Right cardiac atrium (tissue), 5 donors: ENCODE measurements at places on chromosomes 16 and 17. TPM values are rescaled to one million over a fixed set of nuclear protein-coding genes. Genes with fewer than 3 reads are reported as not detected.

The TPSG1 gene
- total RNA-seq: not detected

The KNOP1 gene
- 9.2 TPM for total RNA-seq

The CDC27 gene
- 74.2 TPM for total RNA-seq

The MRPL12 gene
- total RNA-seq: 142 TPM

The CCL17 gene
- total RNA-seq: not detected

- DNase-seq: no peak
These were observed 6.3 kb downstream of the GAN start for GRCh38 chr16:81321039-81321438.

- no peak for DNase-seq
These were observed 72.5 kb downstream of the WSB1 start for GRCh38 chr17:27366437-27366836.

- no peak for DNase-seq
These were observed 8.5 kb upstream of the ANKRD11 start for GRCh38 chr16:89498839-89499238.

DNA sequence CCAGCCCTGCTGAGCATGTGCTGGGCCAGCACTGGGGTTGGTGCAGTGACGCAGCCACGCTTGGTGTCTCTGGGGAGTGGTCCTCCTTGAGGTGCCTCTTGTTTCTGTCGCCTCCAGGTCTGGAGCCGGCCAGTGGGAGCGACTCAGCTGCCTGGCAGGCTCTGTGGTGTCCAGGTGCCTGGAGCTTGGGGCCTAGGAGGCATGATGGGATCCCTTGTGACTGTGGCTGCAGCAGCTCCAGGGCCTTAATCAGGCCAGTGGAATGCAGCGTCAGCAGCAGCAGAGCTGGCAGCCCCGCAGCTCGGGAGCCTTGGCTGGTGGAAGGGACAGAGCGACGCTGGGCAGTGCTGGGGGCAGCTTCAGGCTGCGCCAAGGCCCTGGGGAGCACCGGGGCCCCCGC lies 74.7 kb upstream of the CIBAR2 start:
- peak; percentile 54 for DNase-seq

GRCh38 chr17:83062818-83063671 lies 16.4 kb upstream of the METRNL start:
- DNase-seq: no peak

DNA sequence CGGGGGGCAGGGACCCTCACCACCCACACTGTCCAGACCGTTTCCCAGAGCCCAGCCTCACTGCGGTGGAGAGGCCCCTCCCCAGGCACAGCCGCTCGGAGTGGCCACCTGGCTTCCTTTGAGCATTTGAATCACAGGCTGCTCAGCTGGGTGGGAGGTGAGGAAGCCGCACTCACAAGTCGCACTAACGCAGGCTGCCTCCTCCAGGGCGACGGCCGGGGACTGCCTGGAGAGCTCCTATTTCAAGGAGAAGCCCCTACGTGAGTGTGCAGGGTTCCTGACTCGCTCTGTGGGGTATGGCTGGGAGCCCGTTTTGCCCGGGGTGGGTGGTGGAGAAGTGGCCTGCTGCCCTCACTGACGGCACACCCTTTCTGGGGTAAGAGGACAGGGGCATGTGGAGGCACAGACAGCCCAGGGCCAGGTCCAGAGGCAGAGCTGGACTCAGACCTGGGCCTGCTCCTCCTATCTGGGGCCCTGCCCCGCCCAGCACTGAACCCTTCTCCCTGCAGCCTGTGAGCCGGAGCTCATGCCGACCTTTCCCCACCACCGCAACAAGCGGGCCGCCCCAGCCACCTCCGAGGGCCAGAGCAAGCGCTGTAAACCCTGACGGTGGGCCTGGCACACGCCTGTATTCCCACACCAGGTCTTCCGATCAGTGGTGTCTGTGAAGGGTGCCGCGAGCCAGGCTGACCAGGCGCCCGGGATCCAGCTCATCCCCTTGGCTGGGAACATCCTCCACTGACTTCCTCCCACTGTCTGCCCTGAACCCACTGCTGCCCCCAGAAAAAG lies 6.2 kb downstream of the SPATA2L start:
- peak; percentile 10 for DNase-seq

DNA sequence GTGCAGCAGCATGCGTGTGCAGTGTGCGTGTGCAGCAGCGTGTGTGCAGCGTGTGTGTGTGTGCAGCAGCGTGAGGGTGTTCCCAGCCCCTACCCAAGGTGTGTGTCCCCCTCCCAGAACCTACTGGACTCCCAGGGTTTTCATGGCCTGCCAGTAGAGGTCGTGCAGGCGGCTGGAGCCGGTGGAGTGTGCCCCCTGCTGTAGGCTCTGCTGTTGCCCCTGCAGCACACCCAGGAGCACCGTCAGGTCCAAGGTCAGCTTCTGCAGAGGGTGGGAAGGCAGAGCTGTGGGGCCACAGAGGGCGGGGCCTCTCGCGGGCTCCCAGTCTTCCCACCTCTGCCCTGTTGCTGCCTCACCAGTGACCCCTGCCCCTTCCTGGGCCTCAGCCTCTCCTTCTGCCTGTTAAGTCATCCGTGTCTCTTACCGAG lies 14.9 kb downstream of the MYBBP1A start:
- peak; percentile 64 for DNase-seq

DNA sequence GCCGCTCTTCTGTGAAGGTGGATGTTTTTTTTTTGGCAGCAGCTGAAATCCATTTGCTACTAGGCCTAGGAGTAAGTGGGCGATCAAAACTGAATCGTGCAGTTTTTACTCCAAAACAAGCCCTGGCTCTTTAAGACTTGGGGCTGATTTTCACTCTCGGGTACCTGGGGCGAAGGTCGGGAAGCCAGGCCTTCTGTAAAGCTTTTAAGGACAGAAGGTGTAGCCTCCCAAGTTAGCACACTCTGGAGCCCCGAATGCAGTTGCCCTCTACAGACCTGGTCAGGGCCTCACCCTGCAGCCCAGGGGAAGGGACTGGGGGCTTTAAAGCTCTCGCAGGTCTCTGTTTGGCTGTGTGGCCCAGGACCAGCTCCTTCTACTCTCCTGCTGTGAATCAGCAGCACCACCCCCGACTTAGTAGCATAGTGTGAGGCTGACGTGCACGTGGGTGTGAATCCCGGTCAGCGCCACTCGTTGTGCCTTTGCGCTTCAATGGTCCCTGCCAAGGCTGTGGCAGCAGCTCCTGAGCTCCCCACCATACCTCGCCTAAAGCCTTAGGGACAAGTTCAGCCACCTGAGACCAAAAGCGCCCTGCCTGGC lies 49.9 kb downstream of the TMEM235 start:
- no peak for DNase-seq

- DNase-seq: no peak
These were observed 179.1 kb upstream of the CACNG5 start for GRCh38 chr17:66655861-66656260.

DNA sequence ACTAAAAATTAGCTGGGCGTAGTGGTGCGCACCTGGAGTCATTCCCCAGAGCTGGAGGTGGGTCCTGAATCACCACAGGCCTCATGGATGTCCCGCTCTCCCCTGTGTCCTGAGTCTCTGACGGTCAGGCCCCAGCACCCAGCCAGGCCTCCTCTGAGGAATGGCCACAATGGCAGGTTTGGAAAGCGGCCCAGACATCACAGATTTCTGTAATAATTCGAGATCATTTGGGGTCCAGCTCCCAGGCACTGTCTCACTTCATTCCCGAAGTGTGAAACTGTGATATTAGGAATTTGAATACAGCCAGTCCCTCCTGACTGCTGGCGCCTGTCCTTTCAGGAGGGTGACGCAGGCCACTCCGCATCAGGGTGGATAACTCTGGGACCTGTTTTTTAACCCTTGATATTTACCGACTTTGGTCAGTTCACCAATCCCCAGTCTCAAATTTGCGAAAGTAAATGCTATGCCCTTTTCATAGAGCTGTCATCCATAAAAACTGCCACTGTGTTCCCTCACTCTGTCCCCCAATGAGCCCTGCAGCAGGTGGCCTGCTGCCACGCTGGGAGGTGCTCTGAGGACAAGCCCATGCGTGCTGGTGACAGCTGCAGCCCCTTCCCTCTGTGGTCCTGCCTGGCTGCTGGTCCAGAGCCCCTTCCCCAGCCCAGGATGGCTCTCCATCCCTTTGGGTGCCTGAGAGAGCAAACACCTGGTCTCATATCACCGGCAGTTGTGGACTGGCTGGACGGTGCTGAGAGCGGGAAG lies 28.3 kb upstream of the RPTOR start:
- DNase-seq: no peak

DNA sequence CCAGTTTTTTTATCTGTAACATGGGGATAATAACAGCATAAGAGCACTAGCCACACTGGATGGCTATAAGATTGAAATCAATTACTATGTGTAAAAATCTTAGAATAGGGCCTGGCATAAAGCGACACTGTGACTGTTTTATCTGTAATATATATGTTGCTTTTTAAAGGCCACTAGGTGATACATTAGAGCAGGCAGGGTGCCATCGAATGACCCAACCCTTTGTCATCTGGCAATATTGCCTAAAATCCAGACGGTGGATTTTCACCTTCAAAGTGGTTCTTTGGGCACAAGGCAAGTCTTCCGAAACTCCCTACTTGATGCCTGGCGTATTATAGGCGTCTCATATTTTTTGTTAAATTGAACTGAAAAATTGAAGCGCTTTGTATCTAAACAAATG lies 69.1 kb downstream of the PRKCA start:
- DNase-seq: no peak

DNA sequence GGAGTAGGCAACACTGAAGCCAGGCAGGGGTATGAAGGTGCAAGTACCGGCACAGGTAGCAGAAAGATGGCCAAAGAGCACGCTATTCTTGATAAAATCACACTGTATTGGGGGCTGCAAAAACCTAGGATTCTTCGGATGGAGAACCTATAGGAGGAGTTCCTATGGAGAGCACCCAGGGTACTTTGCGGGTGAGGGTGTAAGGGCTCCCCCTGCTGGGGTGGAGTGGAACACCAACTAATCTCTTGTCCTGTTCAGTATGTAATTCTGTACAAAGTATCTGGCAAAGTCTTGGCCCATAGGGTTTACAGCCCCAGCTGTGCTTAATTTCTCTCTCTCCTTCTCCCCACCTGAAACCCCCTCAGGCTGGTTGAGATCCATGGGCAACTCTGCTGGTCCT lies 393.1 kb upstream of the ASIC2 start:
- DNase-seq: no peak

GRCh38 chr16:67000384-67001351 lies 12.3 kb downstream of the CES4A start:
- peak; percentile 81 for DNase-seq

DNA sequence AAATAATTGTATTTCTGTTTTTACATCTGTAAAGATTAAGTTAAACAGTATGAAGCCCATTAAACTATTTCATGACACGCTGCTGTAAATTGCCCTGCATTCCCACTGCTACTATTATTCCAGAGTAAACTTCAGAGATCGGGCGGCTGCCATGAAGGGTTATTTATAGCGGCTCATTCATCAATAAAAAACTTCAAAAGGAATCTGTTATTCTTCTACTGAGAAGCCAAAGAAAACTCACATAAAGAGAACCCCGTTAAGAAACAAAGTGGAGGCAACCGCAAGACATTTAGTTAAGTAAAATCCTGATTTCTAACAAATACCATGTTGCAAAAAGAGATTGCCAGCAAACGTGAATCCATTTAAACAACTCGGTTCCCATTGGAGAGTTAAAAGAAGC lies 16.4 kb downstream of the FOXL1 start:
- DNase-seq: no peak

- no peak for DNase-seq
These were observed 295.1 kb upstream of the SOX9 start for GRCh38 chr17:71825687-71826086.

DNA sequence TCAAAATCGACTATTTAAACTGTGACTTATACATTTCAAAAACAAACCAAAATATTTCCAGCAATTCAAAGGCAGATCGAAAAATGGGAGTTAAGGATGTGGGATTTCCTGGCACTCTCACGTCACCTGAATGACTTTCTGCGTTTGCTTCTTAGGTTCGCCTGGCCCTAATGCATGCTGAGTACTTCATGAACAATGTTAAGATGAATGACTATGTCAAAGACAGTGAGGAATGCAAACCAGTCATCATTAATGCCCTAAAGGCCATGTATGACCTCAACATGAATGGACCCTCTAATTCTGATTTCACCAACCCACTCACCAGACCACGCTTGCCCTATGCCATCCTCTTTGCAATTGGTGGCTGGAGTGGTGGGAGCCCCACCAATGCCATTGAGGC lies 7.3 kb downstream of the KLHL10 start:
- DNase-seq: no peak

GRCh38 chr16:77975942-77976341 lies 46.4 kb upstream of the CLEC3A start:
- no peak for DNase-seq

DNA sequence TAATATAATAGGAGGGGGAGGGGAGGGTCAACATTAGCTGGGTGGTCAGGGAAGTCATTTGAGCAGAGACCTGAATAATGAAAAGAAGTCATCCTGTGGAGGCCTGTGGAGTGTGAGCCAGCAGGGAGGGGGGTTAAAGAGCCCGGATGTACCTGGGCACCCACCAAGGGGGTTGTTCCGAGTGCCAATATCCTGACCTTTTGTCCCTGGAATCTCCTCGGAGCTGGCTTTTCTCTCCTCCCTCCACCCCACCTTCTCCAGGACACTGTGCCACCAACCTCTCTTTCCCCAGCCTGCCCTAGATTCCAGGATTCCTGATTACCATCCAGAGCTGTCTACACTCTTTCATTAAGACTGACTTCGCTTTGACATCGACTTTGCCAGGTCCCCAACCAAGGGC lies 6.2 kb downstream of the SHBG start:
- no peak for DNase-seq

GRCh38 chr16:28027055-28027454 lies 36.5 kb downstream of the GSG1L start:
- no peak for DNase-seq
